ENCODE measurements at places on chromosomes 6 and 20.

GRCh38 chr6:150078788-150079187 lies 9.9 kb upstream of the ULBP3 start:
- DNase-seq: no peak

GRCh38 chr20:25378189-25378883 lies 12.3 kb downstream of the ABHD12 start:
- no peak for DNase-seq

DNA sequence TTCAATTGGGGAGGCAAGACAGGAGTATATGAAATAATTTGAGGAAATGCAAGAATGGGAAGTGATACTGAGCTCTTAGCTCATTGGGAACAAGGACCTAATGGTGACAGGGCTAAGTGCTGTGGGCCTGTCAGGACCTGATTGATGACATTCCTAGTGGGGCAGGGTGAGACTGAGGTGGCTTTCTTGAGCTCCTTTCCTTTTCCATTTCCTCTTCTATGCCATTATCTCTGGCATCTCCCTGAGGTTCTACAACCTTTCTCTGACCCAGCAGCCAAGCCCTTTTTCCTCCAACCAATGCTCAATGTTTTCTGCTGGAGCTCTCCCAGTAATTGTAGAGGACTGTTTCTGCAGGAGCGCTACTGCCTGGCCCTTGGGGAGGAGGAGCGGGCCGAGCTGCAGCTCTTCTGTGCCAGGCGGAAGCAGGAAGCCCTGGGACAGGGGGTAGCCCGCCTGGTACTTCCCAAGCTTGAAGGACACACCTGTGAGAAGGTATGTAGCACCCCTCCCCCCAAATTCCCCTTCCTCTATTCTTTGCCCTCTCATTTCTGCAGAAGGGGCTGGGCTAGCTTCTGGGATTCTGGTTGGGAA lies 2.8 kb upstream of the TOMM6 start:
- DNase-seq: no peak

- no peak for DNase-seq
Measured at GRCh38 chr6:21891080-21891479, 297.5 kb downstream of the SOX4 start.

Data from stimulated activated CD4-positive, alpha-beta T cell treated with anti-CD3 and anti-CD28 coated beads, Interleukin-12 subunit alpha, Interleukin-12 subunit beta, amount 100 ng/mL, for 24 hours (primary cell).